Activated naive CD4-positive, alpha-beta T cell treated with anti-CD3 and anti-CD28 coated beads, Interleukin-2, amount 50 U/mL, for 72 hours (primary cell): ENCODE measurements at places on chromosomes 2 and 18.

GRCh38 chr2:227365833-227366232 is 13.3 kb downstream of the TM4SF20 start:
- no peak for DNase-seq

DNA sequence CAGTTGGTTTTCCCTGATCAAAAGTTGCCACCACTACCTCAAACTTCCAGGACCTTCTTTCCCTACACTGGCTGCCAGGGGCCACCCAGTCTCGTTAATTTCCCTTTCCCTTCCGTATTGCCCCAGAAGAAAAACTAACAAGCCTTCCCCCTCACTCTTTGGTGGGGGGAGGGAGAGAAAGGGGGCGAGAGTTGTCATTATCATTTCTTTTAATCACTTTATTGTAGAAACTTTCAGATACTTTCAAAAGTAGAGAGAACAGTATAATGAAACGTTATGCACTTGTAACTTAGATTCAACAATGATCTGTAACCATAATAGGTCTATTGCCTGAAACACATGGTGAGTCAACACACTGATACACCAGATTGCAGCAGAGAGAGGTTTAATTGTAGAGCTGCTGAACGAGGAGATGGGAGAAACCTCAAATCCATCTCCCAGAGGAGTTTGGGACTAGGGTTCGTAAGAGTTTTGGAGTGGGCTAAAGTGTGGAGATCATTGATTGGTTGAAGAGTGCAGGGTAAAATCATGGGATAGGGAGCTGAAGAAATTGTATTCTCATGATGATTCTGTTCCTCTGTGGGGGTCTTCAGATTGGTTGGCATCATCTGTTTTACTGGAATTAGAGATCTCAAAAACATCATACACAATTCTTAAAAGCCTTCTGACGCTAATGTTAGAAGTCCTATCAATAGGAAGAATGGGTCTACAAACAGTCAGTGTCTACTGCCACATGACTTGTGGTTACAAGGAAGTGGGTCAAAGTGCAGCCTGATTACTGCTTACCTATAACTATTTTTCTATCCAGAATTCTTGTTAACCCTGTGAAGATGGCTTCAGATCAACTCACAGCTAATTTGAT is 2.6 kb upstream of the RNF149 start:
- DNase-seq = no peak

- DNase-seq = no peak
These were observed 417.7 kb upstream of the SLC14A2 start for GRCh38 chr18:45197526-45197970.

GRCh38 chr2:138846216-138846821 is 66.1 kb upstream of the NXPH2 start:
- DNase-seq = no peak

- no peak for DNase-seq
These were observed 69.3 kb downstream of the MAPK4 start for GRCh38 chr18:50629148-50629631.

DNA sequence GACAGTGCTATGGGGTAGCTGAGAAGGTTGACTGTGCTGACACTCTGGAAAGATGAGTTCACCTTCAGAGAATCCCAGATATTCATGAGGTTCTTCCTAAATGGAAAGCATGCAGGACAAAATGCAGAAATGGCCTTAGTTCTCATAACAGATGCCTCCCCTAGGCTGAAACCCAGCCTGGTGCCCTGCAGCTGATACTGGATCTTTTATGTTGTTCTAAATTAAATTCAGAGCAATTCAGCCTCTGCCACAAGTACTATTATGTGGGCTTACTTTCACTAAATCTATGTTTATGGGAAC is 172.0 kb upstream of the SERPINE2 start:
- DNase-seq = no peak

DNA sequence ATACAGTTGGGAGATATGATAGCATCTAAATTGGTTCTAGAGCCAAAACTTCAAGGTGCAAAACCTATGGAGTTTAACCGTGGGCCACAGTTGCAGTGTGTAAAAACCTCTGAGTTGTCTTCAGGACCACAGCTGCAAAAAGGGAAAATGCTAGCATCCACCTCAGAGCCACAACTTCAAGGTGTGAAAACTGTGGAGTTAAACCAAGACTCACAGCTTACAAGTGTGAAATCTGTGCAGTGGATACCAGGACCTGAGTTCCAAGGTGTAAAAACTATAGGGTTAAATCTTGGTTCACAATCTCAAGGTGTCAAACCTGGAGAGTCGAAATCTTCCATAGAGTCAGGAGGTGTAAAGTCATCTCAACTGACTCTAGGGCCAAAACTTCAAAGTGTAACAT is 10.4 kb upstream of the ZNF512 start:
- no peak for DNase-seq

GRCh38 chr2:212441821-212442220 is 96.8 kb downstream of the ERBB4 start:
- no peak for DNase-seq

GRCh38 chr2:57181315-57182038 is 865.1 kb upstream of the VRK2 start:
- no peak for DNase-seq

GRCh38 chr2:122150524-122151280 is 395.3 kb downstream of the TSN start:
- DNase-seq = no peak
